Stimulated activated CD8-positive, alpha-beta memory T cell treated with anti-CD3 and anti-CD28 coated beads, Interleukin-15, amount 100 ng/mL, for 4 hours (primary cell): ENCODE measurements at places on chromosomes 6 and 20.

DNA sequence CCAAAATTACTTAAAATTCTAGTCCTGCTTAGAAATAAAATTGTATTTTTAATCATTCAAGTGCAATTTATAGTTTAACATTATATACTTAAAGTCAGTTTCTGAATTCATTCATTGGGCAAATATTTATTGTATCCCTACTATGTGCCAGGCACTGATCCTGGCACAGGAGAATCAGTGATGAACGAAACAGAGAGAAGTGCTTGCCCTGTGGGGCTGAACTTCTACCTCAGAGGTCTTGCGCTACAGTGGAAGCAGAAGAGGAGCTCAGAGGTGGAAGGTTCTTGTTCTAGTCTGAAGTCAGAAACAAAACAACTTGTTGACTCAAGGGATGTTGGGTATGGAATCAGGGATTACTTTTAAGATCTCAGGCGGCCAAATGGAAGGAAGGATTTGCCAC is 6.0 kb downstream of the CLDN20 start:
- no peak for DNase-seq

GRCh38 chr20:24469116-24469893 is at the start of gene SYNDIG1:
Gene SYNDIG1, plus strand, starts transcription at chr20:24469629. Its CDS starts 73,469 bp downstream, at chr20:24543098.
- no peak for DNase-seq

DNA sequence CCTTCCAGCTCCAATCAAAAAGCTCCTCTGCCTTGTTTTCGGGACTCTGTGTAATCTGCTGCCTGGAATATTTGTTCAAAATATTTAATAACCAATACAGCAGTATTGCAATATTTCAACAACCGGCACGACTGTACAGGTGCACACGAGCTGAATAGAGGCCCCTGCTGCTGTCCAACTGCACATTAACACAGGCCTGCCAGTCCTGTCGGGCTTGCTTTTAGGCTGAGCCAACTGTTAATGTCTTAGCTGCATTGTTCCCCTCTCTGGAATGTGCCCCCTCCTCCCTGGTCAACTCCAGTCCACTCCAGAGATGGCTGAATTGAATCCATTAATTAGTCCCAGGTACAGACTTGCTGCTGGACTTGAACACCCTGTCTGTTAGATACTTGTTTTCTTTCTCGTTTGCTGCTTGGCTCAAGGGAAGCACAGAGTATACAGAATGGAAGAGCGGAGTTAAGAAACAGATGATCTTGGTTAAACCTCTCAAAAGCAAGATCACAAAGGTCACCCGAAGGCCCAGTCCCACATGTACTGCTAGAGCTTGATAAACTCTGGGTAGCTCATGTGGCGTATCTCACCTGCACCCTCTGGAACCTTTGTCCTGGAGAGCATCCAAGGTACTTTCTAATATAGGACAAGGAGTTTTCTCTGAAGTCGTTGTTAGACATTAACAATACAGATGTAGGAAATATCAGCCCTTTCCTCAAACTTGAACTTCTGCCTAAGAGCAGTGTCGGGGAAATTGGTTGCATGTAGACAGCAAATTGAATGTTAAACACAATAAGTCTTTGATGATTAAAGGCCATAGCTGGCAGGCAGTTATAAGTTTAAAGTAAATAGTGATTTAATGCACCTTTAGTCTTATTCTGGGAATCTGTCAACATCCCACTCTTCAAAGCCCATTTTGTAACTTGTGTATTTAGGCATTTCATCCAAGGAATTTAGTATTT is 31.9 kb downstream of the SHLD1 start:
- no peak for DNase-seq

- no peak for DNase-seq
Observed at GRCh38 chr6:41647061-41647511, 8.8 kb downstream of the MDFI start.

DNA sequence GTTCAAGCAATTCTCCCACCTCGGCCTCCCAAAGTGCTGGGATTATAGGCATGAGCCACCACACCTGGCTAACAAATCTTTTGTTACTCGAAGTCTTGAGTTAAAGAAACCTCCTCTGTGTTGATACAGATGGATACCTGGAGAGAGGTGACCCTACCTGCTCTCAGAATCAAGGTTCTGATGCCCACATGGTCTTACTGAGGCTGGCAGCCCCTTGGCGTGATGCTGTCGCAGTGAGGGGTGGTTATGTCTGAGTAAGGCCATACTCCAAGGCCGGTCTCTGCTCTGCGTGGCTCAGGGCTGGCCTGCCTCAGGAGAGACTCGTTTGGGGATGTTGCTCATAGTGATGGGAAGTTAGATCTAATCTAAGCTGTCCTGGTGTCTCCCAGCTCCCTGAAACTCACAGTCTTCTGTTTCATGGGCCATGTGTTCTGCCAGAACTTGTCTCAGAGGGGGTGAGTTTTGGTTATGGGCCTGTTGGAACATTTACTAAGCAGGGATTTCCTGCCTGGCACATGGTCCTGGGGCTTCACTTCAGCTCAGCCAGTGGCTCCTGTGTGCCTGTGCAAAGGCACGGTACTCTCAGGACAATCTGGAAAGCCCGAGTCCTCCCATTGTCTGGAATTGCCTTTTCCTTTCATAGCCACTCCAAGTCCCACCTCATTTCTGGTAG is 17.5 kb upstream of the TRAF3IP2 start:
- DNase-seq = no peak

GRCh38 chr6:90936286-90936685 is 349.4 kb upstream of the MAP3K7 start:
- no peak for DNase-seq

- DNase-seq = no peak
Observed at GRCh38 chr20:17762873-17763557, 63.2 kb downstream of the BANF2 start.

GRCh38 chr6:36853325-36853724 is 14.1 kb upstream of the CPNE5 start:
- no peak for DNase-seq

DNA sequence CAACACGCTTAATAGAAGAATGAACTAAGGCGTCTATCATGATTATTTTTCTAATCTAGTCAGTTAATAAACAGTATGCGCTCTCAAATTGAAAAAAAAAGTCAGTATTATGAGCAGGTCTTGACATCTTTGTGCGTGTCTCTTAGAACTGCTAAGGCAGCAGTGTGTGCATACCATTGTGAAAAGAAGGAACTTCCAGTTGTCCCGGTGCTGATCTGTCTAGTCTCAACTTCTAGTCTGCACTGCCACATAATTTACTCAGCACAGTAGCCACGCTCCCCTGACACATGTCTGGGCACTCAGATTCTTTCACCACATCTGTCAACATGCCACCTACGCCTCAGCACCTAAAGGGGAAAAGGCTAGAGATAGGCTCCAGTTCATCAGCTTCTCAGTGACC is 61.1 kb upstream of the SPDEF start:
- no peak for DNase-seq

- no peak for DNase-seq
Observed at GRCh38 chr20:10578607-10579006, 95.2 kb downstream of the JAG1 start.

DNA sequence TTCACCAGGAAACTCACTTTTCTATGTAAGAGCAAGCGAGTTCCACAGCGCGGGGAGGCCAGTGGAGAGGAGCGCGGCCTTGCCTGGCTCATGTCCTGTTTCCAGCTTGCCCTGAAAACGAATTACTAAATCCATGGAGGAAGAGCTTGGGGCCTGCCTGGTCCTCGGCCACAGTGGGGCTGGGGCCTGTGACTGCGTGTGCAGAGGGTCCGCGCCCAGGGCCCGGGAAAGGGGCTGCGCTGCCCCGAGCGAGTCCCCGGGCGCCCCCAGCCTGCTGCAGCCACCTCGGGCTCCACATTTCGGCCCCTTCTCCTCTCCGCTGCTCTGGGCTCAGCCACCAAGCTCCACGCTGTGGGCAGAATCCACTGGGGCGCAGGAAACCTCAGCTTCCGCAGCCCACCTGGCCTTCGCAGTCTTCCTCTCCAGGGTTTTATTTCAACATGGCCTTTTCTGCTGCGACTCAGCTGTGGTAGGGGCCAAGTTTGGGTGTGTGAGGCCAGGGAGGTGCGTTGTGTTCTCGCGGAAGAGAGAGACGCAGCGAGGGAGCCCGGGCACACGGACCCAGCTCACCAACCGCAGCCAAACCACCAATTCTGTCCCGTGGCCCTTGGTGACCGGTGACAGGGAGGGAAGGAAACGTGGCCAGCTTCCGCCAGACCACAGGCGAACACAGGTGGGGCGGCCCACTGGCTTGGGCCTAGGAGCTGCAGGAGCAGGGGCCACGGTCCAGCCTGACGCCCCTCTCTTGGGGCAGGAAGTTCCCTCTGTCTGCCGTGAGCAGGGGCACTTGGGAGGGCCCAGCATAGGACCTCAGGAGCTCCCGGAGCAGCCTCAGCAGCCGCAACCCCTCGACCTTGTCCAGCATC is 211.4 kb downstream of the ERMARD start:
- DNase-seq = no peak

- DNase-seq = no peak
Observed at GRCh38 chr20:20734475-20734948, 22.1 kb upstream of the RALGAPA2 start.

DNA sequence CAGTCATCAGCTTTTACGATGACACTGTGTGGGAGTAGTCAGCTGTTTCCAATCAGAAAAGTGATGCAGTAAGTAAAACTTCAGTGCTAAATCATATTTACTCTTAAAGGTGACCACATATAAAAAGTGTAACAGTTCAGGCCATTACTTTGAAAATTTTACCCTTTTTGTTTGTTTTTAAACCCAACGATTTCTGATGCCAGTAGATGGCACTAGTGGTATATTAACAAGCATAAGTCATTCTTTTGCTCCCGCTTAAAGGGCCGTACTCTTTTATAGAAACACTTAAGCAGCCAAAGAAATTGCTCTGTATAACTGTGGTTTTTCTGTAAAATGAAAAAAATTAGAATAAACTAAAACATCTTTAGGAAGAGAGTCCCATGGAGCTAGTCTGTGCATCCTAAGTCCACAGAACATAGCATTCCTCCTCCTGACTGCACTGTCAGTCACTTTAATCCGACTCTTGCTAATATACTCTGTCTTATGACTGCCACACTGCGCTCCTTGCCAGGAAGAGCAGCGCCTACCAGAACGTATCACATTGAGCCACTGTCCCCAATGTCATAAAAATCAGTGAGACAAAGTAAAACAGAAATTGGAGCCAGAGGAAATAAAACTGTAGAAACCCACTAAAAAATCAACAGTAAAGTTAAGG is 25.0 kb downstream of the HEBP2 start:
- DNase-seq = no peak

DNA sequence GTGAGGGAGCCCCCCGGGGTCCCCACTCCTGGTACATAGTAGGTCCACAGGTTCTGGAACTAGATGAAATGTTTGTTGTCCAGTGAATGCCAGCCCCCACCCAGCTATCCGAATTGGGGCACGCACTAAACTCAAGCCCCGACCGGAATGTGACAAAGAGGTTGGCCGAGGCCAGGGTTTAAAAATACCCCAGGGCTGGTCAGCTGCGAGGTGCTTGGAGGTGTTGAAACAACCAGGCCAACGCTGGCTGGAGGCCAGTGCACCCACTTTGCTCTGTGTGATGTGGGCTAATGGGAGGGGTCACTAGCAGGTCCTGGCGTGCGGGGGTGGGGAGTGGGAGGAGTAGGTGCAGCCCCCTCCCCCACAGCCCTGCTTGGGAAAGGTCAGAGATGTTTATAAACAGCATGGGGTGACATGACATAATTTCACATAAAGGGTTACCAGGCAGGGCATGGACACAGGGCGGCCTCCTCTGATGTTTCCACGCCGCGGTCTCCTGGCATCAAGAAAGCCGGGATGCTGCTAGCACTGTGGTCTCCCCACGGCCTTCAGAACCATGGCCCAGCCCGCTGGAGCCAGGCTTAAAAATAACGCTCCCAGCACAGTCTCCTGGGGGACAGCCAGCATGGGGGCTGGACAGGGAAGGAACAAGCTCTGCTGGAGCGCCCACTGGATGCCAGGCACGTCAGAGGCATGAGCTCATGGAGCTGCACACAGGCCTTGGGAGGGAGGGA is 111.2 kb upstream of the PTPN1 start:
- no peak for DNase-seq

- no peak for DNase-seq
Observed at GRCh38 chr20:22762576-22763256, 178.3 kb upstream of the FOXA2 start.

DNA sequence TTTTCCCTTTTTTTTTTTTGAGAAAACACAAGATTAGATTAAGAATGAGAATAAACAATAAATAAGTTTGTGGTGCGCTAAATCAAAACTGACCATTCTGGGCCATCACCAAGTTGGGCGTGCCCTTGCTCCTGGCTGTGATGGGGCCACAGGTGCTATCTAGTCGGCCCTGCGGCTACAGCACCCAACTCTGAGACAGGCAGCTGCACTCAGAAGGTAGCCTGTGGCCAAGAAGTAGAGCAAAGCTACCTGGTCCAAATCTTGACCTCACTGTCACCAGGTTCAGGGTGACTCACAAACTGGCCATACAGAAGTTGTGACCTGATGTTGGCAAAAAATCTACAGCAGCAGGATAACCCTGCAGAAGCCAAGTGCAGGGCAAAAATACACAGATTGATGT is 3.4 kb downstream of the TXNDC5 start:
- no peak for DNase-seq

- DNase-seq = no peak
Observed at GRCh38 chr6:28940294-28940857, 16.6 kb upstream of the TRIM27 start.

DNA sequence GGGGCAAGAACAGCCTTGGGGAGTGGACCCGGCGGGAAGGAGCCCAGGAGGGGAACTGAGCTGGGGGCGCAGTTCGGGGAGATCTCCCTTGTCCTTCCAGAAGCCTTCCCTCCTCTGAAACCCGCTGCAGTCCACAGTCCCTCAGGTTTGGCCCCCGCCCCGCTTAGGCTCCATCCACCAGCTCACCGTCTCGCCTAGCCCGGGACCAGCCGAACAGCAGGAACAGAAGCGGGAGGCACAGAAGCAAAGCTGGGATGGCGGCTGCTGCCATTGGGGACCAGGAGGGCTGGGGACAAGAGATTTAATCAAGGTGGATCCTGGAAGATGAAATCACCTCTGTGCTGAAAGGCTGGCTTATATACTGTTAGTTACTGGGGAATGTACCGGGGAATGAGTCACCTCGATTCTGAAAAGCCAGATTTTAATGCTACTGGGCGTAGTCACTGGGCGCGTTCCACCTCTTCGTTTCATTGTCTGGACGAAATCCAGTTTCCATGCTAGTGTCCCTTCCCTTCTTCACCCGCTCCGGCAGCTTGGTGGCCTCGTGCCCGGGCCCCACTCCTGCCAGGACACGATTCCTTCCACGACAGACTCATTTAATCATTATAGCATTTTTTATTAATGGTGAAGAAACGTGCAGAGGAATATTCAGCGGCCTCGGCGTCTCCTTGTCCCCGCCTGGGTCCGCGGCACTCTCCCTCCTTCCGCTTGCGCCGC is at the start of gene RAET1L:
Gene RAET1L (minus strand): TSS at position 332 of the 717 bp plus-strand sequence. CDS start 61 bp downstream, at position 271.
- DNase-seq = no peak

GRCh38 chr20:37552415-37552814 is 24.7 kb upstream of the BLCAP start:
- no peak for DNase-seq

DNA sequence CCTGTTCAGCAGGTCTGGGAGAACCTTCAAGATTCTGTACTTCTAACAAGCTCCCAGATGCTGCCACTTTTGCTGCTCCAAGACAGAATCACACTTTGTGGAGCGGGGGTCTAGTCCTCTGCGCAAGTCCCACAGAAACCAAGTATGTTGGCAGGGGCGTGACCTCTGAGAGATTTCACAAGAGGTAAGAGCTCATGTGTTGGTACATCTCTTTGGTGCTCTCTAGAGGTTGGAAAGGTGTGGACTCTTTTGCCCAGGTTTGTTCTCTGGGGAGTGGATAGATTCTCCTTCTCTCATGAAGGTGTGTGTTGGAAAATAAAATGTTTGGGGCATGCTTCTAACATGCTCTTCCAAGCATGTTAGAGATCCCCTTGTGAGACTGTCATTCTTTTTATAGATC is 340.9 kb upstream of the IRAK1BP1 start:
- no peak for DNase-seq
